MG63 (cell line): ENCODE measurements at places on chromosomes 7 and 10.
A peak's percentile ranks its signal among the peaks of the same experiment; 100 is the strongest.

DNA sequence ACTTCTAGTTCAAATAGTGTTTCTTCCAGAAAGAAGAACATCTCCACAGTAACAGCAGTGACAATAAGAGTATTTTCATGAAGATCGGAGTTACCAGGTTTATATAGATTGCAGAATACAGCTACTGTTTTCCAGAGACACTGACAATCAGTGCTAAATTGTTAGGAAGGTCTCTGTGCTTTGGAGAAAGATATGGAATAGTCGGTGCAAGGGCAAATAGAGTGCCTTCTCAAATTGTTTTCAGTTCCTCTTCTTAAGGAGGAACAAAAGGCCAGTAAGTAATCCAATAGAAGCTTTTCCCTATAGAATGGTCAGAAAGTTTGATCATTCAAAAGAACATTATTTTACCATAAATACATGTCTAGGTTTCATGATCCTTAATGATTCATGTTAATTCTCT lies 2.6 kb upstream of the KIAA1217 start:
- no peak for DNase-seq

DNA sequence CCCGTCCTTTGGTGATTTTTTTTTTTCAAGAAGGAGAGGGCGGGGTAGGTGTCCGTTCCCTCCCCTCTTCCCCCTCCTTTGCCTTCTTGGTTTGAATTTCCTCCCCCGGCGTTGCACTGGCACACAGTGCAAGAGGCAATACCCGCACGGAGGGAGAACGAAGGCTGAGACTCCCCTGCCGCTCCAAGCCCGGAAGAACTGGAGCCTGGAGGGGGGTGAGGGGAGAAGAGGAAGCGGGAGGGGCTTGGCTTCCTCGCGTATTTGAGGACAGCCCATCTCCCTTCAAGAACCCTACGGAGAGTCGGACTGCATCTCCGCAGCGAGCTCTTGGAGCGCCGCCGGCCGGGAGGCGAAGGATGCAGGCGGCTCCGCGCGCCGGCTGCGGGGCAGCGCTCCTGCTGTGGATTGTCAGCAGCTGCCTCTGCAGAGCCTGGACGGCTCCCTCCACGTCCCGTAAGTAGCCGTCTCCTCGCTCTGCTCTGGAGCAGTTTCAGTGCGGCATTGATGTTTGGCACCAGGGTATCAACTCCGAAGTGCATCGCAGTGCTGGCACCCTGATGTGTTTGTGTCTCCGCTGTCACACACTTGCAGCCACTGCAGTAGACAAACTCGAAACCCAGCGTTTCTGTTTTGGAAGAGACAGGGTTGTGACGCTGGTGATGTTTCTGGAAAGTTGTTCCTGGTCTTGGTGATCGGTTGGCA lies at the start of gene CNTNAP2:
Gene CNTNAP2 (plus strand): TSS at position 281 of the 702 bp plus-strand sequence. CDS start 76 bp downstream, at position 357.
- peak; percentile 55 for DNase-seq

DNA sequence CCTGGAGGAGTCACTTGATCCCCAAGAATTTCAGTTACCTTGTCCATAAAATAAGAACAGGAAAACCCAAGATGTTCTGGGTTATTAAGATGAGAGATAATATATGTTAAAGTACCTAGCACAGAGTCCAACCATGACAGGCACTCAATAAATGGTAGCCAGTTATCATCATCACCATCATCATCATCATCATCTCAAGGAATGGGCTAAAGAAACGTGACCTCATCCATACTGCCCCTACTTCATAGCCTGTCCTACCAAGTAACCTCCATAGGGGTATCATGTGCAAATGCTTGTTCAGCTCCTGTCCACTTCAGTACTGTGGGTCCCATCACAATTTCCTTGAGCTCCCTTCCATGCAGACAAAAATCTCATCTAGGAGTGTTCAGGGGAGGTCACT lies 14.4 kb downstream of the FGFR2 start:
- no peak for DNase-seq

DNA sequence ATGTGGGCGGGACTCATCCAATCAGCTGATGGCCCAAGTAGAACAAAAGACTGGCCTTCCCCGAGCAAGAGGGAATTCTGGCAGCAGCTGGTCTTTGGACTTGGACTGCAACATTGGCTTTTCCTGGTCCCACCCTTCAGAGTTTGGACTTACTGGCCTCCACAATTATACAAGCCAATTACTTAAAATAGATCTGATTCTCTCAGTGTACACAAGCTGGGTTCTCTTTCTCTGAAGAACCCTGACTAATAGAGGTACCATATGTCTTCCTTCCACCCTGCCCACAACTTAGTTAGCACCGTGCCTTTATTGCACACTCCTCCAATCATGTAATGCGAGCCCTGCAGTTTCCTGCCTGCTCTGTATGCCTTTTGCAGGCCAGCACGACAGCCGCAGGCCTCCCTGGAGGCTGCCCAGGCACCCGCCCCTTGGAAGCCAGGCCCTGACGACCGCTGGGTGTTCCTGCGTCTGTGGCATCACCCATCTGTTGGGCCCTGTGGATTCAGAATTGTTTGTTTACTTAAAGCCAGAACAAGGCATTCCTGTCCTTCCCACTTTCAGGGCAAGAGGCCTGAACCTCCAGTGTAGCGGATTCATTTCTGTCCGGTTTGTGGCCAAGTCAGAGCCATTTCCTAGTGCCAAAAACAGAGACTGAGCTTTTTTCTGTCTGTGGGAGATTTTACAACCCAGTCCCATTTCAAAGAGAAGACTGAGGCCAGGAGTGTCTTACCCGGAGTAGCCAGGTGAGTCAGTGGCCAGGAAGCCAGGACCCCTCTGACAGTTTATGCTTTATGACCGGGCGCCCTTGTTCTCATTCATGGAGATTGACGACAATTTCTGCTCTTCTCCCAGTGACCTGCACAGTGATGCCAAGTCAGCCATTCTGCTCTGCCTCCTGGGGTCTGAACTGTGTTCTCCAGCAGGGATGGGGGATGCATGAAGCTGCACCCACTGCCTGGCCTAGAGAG lies 968 bp upstream of the INMT start:
- peak; percentile 95 for DNase-seq

- DNase-seq = no peak
Observed at GRCh38 chr10:12507165-12507850, 158.0 kb downstream of the CAMK1D start.

- DNase-seq = peak; percentile 6
Observed at GRCh38 chr10:8174762-8175161, 120.3 kb downstream of the GATA3 start.

DNA sequence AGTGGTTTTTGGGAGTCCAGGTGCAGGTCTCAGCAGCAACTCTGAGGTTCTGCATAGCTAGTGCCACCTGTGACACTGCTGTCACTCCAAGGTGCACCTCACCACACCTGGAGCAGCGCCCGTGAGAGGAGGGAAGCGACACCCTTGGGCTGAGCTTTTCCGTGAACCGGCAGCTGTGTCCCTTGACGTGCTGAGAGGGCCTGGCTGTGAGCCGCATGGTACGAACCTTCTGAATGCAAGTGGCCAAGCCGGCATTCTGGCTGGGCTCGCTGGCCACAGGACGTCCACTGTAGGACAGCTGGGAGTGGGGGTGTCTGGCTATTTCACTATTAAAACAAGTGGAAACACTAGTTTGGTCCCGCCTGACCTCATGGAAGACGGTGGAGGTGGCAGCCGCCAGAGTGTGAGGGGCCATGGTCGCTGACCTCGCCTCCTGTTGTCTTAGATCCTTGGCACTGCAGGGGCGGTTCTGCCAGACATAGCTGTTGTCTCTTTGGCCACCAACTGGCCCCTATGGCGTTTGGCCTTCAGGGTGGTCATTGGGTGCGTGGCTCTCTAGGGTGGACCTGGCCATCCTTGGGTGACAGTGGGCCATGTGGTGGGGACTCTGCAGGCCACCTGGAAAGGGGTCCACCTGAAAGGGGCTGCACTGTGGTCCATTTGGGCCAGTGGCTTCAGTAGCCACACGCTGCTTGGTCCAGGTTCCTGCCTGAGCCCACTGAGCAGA lies 12.9 kb downstream of the INPP5A start:
- no peak for DNase-seq

DNA sequence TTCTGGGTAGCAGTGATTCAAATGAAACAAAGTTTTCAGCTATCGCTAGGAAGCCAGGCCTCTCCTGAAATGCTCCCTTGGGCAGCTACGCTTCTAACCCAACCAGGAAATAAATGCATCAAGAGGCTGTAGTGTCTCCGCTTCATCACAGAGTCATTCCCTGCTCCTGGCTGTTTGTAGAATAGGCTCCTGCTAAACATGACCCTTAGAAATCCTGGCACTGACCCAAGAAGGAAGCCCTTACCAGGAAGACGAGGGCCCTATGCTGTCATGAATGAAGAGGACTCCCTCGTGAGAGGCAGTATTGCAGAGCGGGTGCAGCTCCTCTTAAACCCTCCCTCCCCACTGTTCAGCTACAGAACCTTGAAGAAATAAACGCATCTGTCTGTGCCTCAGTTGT lies 48.3 kb downstream of the NOD1 start:
- no peak for DNase-seq

DNA sequence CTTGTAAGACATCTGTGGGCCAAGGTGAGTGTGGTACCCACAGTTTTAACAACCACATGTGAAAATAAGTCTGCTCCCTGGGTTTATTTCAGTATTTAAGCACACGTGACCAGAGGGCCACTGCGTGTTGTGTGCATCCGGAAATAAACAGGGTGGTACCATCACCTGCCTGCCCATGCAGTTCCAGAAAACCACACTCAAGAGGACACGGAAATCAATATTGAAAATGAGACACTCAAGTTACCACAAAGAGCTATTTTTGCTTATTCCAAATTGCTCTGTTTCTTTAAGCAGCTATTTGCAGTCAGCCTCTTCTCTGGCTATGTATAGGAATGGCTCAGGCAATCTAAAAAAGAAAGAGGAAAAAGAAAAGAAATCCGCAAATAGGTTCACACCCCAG lies 71.8 kb upstream of the LOXL4 start:
- DNase-seq = no peak

GRCh38 chr10:6406220-6407033 lies 173.6 kb downstream of the PRKCQ start:
- DNase-seq = no peak

DNA sequence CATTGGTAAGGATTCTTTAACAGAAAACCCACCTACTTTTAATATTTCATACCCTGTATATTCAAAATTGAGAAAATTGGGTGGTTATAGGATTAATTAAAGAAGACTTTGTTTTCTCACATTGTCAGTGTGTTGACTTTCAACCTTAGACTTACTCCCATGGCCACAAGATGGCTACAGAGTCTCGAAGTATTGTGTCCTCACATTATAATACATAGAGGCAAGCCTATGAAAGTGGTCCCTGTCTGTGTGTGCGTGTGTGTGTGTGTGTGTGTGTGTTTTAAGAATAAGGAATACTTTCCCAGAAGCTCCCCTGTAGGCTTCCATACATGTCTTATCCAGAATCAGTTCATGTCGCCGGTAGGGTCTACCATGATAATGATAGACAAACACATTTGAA lies 180.0 kb downstream of the PHF14 start:
- no peak for DNase-seq

DNA sequence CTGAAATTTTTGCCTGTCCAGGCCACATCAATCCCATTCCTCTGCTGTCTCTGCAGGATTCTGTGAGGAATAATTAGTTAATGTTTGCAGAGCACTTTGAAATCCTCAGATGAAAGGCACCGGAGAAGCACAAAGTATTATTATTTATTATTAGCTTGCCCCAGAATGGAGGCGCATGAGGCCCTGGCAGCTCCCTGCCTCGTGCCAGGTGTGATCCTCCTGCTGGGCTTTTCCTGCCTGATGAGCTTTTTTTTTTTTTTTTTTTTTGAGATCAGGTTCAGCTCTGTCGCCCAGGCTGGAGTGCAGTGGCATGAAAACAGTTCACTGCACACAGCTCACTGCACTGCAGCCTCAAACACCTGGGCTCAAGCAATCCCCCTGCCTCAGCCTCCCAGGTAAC lies 65.2 kb downstream of the TCF7L2 start:
- DNase-seq = no peak

- DNase-seq = no peak
Observed at GRCh38 chr10:47109906-47110305, 190.1 kb upstream of the GDF10 start.

GRCh38 chr10:109880886-109881768 lies 42.2 kb downstream of the XPNPEP1 start:
- no peak for DNase-seq

- peak; percentile 64 for DNase-seq
Observed at GRCh38 chr7:12719141-12719919, 31.9 kb downstream of the ARL4A start.

- no peak for DNase-seq
Observed at GRCh38 chr10:69491611-69492010, 40.3 kb downstream of the TSPAN15 start.

DNA sequence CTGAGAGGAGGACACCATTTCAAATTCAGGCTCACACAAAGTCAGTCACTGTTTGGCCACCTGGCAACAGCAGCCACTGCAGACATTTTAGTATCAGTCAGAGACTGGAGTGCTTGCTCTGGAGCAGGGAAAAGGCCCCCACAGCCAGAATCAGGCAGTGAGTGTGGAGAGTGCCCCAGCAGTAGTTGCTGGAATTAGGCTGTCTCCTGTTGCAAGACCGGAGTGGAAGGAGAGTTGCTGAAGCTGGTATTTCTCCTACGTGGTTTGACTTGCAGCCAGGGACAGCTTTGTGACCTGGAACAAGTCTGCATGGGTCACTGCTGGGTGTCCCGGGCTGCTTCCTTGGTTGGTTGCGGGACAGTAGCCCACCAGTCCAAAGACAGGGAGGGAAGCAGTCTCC lies 78.4 kb upstream of the TMEM168 start:
- no peak for DNase-seq

DNA sequence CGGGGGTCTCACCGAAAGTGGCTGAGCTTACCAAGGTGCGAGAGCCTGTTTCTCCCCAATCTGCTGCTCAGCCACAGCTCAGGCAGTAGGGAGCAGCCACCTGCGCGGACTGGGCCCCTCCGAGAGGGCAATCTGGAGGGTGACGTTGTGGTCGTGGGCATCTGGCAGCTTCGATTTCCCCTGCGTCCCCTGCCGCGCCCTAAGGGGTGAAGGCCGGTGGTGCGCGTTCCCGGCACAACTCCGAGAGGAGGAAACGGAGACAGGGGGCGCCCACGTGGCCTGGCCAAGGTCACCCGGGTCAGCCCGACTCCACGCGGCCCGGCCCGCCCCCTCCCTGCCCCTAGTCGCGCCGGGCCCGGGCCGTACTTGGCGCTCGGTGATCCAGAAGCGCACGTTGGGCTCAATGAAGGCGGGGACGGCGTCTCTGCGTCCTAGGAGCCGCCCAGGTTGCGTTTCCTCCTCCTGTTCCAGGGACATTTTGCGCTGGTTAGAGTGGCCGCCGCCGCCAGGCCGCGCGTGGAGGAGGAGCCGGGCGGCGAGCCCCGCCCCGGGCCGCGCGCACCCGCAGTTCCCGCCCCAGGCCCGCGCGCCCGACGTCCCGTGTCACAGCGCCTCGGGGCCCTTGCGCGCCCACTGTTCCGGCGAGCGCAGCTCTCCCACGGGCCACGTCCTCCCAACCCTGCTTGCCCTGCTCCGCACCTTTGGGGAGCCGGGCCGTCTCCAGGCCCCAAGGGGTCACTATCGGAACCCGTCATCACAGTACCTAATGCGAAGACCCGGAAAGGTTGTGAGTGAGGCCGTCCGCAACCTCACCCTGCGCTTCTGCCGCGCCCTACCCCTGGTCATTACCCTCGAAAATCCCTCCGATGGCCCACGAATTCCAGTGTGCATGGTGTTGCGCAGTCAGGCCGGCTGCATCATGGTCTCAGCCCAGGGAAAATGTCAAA lies at the start of gene SFXN4:
Gene SFXN4 (minus strand): TSS at position 544 of the 947 bp plus-strand sequence. CDS start 67 bp downstream, at position 477.
- peak; percentile 77 for DNase-seq
